ENCODE measurements at places on chromosomes 4 and X.

GRCh38 chrX:109952985-109953905, 49.7 kb upstream of the TMEM164 start:
- no peak for DNase-seq

DNA sequence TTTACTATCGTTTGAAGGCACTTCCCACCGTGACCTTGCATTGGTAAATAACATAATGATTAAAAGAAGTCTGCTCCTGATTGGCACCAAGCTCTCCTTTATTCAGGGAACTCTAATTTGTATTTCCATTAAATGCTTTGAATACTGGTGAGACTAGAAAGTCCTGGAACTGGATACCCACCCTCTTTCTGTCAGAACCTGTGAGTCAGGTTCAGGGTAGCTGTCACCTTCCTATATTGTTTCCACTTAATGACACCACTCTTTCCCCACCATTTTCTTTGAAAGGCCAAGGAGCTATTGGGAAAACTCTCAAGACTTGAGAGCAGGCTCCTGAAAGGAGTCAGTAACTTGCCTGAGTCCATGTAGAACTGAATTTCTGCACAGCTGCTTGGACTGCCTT, 55.9 kb upstream of the RASSF6 start:
- DNase-seq, result no peak

DNA sequence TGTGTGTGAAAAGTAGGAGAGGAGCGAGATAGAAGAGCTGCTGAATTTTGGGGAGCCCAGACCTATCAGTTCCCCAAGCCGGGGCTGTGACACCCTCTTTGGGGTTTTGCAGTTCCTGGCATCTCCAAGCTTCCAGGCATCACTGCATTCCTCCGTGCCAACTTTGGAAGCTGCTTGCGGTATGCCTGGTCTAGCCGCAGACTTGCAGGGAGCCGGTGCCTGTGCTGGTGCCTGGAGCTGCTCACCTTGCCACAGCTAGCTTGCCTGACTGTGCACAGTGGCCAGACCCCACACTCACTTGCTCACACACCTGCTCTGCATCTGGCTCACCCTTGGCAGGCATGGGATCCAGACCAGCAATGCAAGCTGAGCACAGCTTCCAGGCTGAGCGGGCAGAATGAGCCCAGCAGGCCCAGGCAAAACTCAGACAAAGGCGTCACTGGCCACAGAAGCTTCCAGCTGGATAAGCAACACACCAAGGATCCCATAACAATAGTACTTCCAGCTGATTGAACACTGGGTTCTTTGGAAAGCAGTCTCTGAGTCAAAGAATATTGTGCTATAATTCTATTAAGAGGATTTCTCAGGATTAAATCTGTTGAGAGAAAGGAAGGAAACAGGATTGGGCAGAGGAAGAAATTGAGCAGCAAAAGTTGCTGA, 390.9 kb downstream of the TEX13C start:
- peak; percentile 9 for DNase-seq

GRCh38 chrX:24790166-24790565, 96.4 kb downstream of the POLA1 start:
- no peak for DNase-seq

DNA sequence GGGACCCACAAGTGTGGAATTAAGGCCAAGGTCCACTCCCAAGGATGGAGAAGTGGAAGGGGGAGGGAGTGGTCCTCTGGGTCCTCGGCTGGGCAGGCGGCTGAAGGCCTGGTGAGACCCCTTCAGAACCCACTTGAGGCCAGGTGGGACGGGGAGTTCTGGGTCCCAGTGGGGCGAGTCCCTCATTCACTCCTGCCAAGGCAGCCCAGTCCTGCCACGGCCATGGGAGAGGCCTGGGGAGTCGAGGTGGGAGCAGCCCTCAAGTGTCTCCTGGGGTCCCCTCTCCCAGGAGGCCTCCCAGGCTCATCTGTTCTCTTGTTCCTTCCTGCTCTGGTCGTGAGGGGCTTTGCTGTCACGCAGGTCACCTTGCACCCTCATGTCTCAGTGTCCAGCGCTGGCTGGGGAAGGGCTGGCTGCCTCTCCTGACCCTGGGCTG, 6.1 kb upstream of the SH3BP2 start:
- peak; percentile 55 for DNase-seq

DNA sequence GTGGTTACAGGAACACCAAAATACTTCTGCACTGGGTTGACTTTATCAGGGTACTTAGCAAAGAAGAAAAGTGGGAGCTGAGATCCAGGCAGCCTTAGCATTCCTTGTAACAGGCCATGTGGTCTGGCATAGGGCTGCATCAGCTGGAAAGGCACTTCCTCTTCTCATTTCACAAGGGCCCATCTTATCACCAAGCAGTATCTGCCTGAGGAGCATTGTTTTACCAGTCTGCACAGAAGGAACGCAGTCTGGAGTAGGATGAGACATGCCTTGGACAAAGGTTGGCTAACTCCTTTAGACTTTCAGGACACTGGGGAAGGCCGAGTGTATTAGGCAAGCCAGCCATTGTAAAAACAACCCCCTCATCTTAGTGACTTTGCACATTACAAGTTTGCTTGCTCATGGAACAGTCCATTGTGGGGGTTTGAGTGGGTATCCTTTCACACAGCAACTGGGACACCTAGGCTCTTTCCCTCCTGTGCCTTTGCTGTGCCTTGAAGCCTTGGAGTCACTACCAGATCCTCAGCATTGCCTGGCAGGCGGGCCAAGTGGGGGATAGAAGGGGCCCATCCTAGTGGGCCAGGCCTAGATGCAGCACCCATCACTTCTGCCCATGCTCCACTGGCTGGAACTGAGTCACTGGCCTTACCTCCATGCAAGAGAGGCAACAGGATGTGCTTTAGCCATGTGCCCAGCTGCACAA, 4.6 kb downstream of the SUV39H1 start:
- no peak for DNase-seq

- no peak for DNase-seq
These were observed 5.5 kb upstream of the FIP1L1 start for GRCh38 chr4:53371843-53372521.

DNA sequence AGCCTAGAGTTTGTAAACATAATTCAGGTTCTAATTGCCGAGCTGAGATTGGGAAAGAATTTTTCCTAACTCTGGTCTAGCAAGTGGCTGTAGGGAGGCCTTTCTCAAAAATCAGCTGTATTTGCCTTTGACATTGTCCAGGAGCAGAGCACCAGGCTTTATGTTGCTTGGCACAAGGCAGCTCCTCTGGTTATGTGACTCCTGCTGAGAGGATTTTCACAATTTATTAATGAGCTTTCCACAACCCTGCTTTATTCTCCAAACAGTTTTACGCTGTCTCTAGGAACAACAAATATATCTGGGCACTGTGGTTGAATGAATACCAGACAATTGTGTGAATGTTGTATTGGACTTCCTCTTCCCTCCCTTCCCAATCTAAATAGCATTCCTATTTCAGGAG, 14.9 kb downstream of the LSM6 start:
- no peak for DNase-seq

DNA sequence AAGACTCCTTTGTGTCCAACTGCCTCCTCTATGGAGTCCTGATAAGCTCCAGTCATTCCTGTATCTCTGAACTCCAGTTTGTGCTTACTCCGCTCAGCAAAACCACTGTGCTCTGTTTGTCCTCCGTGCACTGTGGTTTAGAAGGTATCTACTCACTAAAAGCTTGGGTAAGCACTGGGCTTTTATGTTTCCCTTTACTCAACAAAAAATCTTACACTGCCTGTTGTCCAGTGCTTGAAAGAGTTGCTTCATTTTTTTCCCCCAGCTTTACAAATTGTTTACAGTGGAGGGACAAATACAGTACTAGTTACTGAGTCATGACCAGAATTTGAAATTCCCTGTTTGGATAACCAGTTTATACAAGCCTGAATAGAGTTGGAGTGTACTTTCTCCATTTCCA, 545.3 kb upstream of the FAT1 start:
- DNase-seq, result no peak

DNA sequence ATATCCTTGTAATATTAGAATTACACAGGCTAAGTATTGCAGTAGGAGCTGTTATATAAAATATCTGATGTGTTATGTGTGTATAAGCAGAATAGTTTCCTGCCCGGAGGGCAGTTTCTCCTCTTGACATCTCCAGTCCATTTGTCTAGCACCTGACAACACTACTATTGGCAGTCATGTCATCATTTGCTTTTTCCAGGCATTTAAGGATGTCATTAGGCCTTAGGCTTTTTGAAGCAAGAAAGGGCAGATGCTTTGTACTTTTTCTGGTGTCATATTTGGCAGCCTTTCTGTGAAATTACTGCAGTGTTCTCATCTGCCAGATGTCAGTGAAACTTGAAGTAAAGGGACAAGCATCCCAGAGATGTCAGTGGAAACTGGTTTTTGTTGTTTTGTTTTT, 2017.6 kb upstream of the IGFBP7 start:
- DNase-seq, result no peak

GRCh38 chr4:74439952-74440351, 5.0 kb upstream of the AREG start:
- DNase-seq, result no peak

Measured in right cardiac atrium (tissue), 5 donors.